NCI-H1436 treated with DMSO at 0.1 percent for 48 hours (cell line): ENCODE measurements at places on chromosomes 11 and 22.

- DNase-seq: no peak
Measured at GRCh38 chr22:29172216-29172615, 33.5 kb upstream of the EMID1 start.

- DNase-seq: peak; percentile 10
Measured at GRCh38 chr11:15141381-15141780, 26.7 kb downstream of the INSC start.

- no peak for DNase-seq
Measured at GRCh38 chr11:45769960-45770359, 35.0 kb upstream of the SLC35C1 start.

DNA sequence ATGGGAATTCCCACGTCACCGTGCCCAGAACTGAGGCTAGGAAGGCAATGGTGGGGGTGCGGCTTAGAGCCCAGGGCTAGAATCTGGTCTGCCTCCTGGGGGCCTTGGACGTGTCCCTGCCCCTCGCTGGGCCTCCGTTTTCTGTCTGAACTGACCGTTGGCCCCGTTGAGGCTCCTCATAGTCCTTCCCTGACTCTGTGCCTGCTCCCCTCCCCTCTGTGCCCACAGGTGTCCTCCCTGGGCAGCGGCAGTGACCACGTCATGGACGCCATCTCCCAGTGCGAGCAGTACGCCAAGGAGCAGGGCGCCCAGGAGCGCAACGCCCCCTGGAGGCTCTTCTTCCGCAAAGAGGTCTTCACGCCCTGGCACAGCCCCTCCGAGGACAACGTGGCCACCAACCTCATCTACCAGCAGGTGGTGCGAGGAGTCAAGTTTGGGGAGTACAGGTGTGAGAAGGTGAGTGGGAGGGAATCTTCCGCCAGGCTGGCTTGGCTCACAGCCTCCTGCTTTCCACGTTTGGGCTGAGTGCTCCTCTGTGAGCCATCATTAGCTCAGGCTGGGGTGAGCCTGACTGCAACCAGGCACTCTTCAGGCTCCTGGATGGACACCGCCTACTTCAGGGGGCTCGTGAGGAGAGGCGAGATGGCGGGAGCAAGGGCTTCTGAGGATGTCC is 63.9 kb downstream of the MYO7A start:
- DNase-seq: peak; percentile 46

GRCh38 chr11:117716521-117717440 is 80.2 kb downstream of the DSCAML1 start:
- no peak for DNase-seq

GRCh38 chr11:75539459-75540334 is 14.0 kb upstream of the GDPD5 start:
- DNase-seq: no peak

DNA sequence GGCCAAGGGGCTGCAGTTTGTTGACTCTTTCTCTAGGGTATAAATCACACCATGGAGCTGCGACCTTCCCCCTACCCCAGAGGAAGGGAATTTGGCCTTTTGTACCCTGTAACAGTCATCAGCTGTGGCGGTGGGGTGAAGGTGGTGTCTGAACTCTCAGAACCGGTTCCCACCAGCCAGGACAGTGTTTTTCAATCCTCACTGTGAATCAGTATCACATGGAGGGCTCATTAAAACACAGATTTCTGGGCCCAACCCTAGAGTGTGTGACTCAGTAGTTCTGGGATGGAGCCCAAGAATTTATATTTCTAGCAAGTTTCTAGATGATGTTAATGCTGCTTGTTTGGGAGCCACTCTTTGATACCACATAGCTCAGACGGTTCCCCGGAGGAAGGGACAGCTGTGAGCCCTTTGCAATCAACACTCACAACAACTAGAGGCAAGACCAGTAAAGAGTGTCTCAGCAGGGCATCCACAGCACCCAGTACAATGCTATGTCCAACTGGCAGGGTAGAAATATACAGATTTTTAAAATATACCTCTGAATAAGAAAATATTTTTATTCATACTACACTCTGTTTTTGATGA is 43.9 kb upstream of the FAT3 start:
- no peak for DNase-seq

DNA sequence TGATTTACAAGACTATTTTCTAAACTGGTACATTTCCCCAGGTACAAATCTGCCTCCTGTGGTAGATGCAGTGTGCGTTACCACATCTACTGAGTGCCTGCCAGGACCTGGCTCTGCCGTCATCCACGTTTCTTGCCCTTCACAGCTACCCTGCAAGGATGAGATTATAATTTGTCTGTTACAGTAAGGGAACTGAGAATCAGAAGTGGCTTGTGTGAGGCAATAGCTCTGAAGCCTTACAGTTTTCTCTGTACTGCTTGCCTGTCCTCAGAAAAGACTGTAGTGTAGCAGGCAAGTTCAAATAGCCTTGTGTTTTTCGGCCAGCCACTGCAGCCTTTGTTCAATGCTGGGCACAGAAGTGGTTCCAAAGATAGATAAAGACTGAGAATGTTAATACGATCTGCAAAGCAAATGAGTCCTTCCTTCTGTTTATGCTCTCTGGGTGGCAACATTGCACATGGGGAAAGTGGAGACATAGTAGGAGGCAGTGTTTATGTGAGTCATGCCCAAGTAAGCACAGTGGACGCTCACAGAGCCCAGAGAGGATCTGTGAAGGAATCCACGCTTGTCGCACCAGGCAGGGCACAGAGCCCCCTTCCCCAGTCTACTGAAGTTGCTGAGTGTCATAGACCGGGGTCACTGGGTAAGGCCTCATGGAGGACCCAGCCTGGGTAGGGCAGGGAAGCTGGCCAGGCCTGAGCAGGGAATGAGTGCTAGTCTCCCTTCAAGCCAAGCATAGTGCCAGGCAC is 49.1 kb downstream of the MICAL2 start:
- DNase-seq: no peak

- peak; percentile 75 for DNase-seq
Measured at GRCh38 chr11:115324581-115325432, 179.4 kb downstream of the CADM1 start.

GRCh38 chr11:87128372-87128771 is 90.6 kb downstream of the TMEM135 start:
- DNase-seq: no peak

GRCh38 chr11:108009497-108010370 is 1.0 kb downstream of the CUL5 start:
- DNase-seq: no peak

DNA sequence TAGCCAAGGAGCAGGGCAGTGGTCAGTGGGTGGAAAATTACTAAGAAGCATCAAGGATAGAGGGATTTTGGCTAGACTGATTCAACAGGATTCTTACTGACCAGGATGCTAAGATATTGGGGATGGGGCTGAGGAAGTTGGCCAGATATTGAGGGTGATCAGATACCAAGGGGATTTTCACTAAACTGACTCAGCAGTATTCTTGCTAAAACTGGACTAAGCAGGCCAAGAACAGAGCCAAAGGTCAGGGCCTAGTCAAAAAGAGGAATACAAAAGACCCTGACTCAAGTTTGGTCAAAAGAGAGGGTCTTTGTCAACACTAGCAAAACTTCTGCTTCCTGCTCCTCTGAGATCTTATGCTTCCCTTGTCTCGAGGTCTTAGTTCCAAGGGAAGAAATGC is 38.6 kb upstream of the DEUP1 start:
- no peak for DNase-seq

- no peak for DNase-seq
Measured at GRCh38 chr22:22871536-22872278, 15.9 kb upstream of the IGLL5 start.

DNA sequence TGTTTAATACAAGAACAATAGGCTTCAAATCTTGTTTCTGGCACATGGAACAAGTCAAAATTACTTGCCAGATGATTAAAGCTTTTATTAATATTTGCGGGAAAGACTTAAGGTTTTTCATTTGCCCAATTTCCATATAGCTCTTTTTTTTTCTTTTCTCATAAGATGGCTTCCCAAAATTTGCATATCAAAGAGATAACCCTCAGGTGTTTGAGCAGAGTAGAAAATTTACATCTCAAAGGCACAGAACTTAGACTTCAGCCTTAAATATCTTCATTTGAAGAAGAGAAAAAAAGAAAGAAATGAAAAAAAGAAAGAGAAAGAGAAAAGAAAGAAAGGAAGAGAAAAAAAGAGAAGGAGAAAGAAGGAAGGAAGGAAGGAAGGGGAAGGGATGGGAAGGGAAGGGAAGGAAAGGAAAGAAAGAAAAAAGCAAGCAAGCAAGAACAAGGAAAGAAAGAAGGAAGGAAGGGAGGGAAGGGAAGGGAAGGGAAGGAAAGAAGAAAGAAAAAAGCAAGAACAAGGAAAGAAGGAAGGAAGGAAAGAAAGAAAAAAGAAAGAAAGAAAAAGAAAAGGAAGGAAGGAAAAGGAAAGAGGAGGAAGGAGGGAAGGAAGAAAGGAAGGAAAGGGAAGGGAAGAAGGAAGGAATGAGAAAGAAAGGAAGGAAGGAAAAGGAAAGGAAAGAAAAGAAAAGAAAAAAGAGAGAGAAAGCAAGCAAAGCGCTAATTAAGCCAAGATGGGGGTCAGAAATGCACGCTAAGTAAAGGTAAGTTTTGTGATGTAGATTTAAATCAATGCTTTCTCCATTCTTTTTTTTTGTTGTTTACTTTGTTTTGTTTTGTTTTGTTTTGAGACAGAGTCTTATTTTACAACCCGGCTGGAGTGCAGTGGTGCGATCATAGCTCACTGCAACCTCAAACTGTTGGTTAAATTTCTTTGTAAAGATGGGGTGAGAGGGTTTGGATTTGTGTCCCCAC is 20.2 kb upstream of the IFITM3 start:
- no peak for DNase-seq

DNA sequence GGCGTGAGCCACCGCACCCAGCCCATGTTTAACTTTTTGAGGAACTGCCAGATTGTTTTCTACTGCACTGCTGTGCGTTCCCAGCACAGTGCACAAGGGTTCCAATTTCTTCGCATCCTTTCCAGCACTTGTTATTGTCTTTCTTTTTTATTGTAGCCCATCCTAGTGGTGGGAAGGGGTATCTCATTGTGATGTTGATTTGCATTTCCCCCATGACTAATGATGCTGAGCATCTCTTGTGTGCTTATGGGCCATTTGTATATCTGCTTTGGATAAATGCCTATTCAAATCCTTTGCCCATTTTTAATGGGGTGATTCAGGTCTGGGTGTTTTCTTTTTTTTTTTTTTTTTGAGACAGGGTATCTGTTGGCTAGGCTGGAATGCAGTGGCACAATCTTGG is 36.6 kb upstream of the SYT7 start:
- no peak for DNase-seq

- DNase-seq: no peak
Measured at GRCh38 chr22:47250995-47251765, 488.7 kb downstream of the TBC1D22A start.

DNA sequence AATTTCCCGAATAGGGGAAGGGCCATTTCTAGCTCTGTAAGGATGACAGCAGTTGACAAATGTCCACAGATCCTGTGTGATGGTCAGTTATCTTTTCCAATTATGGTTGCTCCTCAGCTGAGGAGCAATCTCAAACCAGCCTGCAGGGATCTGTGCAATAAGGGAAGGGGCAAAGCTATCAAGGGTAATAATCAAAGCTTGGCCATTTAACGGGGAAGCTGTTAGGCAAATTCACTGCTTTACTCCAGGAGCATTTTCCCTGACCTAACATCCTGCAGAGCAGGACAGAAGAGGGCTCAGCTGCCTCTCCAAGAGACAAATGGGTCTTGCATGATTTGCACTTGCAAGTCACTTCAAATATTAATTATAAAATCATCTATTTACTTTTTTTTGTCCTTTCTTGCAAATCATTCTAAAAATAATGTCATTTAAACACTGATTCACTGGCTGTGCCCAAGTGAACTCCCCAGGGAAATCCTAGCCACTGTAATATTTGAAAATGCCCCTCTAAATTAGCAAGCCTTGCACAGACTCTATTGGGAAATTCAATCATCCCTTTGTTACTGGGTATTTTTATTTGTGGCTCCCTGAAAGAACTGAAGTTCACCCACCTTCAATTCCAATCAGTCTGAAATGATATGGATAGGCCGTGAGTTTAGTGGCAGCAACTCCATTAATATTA is 1256.7 kb downstream of the LRRC4C start:
- DNase-seq: no peak

DNA sequence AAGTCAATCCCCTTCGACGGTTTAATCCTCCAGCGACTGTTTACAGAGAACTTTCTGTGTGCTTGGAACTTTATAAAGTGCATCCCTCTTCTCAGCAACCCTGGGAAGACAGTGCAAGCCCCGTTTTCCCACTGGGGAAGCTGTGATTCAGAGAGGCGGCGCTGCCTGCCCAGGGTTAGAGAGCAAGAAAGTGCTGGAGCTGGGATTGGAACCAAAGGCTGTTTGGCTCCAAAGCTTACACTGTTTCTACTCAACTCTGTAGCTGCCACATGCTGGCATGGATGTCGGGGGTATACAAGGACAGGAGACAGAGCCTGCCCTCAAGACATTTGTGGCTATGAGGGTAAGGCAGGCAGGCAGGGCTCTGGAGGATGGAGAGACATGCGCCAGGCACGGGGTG is 13.0 kb downstream of the FBLN1 start:
- DNase-seq: no peak

- no peak for DNase-seq
Measured at GRCh38 chr11:59145534-59145933, 2.9 kb downstream of the FAM111A start.

DNA sequence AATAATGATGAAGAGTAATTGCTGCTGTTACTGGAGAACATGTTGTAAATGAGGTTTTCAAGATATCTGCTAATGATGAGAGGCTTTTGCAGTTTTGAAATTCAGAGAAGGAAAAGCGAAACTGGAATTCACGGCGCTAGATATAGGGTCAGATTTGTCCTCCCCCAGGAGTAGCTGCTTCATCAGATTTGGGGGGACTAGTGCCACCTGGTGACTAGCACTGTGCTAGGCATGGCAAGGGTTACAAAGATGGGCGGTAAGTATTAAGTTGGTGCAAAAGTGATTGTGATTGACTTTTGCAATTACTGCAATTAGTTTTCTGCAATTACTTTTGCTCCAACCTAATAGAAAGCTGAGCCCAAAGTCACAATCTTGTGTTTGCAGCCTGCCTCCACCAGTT is 879.9 kb upstream of the TENM4 start:
- no peak for DNase-seq

GRCh38 chr11:34114471-34114870 is 9.0 kb downstream of the NAT10 start:
- DNase-seq: no peak

DNA sequence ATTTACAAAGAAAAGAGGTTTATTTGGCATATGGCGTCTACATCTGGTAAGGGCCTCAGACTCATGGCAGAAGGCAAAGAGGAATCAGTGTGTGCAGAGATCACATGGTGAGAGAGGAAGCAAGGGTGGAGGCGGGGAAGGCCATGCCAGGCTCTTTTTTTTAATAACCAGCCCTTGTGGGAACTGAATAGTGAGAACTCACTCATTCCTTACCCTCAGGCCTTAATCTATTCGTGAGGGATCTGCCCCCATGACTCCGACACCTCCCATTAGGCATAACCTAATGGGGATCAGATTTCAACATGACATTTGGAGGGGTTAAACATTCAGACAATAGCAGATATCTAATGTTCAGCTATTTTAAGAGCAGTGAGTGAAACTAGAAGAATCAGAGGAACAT is 55.7 kb downstream of the ATM start:
- DNase-seq: no peak
